ENCODE measurements at places on chromosomes 3 and 15.

GRCh38 chr3:68912376-68912775 is 20.0 kb downstream of the TAFA4 start:
- no peak for DNase-seq

GRCh38 chr3:65650247-65650646 is 388.5 kb downstream of the MAGI1 start:
- no peak for DNase-seq

DNA sequence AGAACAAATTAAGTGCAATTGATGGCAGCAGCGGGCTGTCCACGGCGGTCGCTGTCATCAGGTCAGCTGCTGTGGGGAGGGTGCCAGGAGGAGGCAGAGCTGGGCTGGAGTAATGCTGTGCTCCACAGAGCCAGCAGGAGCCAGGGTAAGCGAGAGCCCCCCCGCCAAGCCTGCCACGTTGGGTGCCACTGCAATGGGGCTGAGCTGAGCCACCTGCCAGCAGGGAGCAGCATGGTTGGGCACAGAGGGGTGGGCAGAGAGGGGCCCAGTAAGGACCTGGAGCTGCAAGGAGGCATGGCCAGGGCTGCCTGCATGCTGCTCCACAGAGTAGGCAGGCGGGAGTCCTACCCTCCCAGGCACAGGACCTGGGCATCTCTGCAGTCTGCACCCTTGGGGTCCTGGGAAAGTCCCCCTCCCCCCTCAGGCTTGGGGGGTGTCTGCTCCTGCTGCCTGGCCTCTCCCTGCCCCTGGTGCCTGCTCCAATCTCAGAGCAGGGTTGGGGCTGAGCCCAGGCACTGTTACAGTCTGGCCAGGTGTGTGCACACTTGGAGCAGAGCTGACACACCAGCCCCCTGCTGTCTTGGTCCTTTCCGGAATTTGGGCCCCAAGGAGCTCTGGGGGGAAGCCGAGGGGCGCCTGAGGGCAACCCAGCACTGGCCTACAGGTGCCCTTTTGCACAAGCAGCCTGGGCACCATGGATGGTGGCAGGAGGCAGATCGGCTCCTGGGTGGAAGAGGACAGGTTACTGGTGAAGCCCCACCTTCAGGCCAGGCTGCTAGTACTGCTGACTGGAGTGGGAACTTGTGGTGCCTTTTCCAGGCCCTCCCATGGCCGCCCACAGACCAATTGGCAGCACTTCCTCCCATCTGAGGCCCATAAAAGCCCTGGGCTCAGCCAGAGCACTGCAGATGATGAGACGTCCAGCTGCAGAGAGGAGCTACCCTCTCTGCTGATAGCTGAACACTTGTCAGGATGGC is 8.5 kb upstream of the PIAS1 start:
- DNase-seq = no peak

DNA sequence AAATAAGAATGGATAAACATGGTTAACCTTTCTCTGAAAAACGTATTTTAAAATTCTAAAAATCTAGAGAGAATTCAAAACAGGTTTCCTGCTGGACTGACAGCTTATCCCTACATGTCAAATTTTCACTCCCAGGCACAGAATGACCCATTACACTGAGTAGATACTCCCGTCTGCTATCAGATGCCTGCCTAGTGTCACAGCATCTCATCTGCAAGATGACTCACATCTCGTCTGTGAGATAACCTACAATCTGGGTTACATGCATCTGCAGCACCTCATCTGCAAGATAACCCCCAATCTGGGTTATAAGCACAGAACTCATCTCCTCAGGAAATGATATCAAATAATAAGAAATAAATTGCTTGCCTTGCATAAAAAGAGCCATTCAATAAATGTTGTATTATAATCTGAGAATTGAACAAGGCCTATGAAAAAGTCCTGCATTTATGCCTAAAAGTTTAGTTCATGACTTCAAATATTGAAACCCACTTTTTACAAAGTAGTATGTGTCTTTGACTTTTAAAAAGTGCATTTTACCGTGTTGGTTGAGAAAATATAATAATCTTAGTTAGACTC is 188.3 kb upstream of the THBS1 start:
- no peak for DNase-seq

DNA sequence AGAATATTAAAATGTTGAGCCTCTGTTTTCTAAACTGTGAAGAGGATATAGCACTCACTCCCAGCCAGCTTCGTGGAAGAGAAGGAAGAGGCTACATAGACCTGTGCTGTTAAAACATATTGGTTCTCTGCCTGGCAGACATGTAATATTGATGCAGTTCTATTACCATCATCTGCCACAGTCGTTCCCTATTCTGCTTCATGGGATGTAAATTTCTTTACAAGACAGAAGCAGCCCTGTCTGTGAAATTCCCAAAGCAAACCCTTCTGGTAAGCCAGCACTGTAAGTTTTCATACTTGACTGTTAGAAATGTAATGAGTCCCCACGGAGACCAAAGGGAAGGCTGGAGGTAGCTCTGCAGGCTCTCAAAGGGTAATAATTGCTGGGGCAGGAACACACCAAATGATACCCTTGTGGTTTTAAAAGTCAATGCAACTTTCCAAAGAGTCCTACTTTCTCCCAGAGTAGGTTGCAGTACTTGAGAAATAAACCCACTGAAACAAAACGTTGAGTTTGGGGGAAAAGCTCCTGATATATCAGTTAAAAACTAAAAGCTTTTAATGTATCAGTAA is 129.9 kb upstream of the HES1 start:
- no peak for DNase-seq

DNA sequence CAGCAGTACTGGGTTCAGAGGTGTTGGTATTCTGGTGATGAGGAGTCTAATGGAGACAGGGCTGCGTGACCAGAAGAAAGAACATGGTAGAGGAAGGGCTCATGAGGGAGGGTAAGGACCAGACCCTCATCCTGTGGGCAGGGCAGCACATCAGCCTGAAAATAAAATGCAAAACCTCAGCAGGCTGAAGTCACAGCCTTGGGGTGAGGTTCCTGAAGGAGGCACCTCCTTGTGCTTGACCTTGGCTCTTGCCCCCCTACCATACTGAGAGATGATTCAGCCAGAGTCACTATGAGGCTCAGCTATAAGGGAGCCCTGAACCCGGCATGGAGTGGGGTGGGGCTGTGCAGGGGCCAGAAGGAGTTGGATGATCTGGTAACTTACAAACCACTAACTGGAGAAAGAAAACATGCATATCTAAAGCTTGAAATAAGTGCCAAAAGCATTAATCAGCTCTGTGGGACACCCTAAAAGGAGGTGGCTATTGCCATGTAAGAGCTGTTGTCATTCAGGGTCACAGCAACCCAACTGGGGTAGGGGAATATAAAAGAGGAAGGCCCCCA is 60.2 kb downstream of the CORO2B start:
- no peak for DNase-seq

DNA sequence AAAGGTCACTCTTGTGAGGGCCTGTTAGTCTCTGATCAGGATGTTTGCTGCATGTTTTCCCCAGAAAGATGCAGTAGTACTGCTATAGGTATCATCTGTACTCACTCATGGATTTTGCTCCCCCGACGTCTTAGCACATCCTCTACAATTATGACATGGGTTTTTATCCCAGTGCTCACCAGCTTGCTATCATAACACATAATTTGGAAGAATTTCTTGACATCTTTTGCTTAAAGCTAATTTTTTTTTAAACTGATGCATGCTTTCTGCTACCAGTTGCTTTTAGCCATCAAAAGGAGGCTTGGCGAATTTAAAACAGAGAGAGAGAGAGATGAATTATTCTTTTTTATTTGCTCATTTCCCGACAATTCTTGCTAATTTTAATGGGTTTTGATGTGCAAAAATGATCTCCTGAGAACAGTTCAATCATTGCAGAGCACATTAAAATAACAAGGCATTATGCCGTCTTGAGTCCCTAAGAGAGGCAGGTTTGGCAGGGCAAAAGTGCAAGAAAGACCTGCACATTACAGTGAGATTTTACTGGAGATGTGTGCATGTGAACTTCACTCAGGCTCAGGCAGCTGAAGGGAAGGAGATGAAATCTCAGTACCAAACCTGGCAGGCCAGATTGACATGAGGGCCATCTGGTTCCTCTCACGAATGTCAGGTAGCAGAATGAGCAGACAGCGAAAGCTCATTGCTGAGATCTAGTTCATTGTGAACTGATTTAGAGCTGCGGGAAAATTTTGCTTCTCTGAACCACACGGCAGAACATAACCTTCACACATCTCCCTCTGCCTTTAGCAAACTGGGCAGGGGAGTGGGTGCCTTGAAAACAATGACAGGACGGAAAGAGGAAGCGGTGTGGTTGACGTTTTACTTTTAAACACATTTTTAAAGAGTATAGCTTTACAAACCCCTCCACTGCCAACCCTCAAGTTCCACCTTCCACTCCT is 25.9 kb upstream of the GOLGA8B start:
- no peak for DNase-seq

DNA sequence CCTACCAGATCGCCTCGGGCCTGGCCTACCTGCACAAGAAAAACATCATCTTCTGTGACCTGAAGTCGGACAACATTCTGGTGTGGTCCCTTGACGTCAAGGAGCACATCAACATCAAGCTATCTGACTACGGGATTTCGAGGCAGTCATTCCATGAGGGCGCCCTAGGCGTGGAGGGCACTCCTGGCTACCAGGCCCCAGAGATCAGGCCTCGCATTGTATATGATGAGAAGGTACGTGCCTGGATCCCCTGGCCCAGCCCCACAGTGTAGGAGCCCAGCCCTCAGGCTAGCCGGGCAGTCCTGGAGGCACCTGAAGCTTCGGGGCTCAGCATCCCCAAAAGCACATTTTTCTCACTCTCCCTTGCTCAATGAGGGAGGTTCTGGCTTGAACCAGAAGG is 135.8 kb downstream of the LRRK1 start:
- DNase-seq = no peak

DNA sequence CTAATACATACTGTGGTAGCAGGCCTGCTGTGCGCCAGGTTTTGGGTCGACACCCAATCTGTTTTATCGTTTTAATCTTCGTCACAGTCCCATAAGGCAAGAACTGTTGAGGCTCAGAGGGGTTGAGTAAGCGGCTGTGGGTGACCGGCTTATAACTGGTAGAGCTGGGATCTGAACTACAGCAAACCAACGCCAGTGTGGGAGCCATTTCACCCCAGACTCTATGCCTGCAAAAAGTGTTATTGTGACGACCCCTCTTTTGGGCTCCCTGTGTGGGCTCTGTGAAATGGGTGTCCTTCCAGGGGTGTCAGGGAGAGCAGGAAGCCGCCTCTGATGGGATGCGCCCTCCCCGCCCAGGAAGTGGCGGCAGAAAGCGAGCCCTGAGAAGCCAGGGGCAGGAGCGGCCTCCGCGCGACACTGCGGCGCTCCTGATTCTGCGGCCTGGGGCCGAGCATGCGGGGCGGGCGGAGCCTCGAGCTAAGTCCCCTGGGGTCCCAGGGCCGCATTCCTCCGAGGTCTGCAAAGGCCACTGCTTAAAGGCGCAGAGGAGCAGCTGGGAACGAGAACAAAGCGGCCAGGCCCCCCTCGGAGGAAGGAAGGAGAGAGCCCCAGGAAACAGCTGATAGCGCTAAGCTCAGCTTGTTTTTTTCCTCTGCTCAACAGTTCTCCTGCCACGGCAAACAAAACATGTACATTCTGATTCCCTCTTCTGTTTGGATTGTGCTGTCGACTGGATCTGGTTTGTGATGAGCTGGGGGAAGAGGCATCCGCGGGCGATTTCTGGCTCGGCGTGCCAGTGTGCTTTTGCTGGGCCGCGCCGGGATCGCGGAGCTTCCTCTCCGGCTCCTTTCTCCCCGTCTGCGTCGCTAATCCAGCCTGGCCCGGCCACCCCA is 33.9 kb downstream of the GRK7 start:
- peak; percentile 24 for DNase-seq

GRCh38 chr3:178255315-178255714 is 280.9 kb upstream of the KCNMB2 start:
- DNase-seq = no peak

GRCh38 chr3:43113671-43114070 is 7.8 kb upstream of the POMGNT2 start:
- DNase-seq = no peak

- no peak for DNase-seq
These were observed 22.9 kb downstream of the EXOG start for GRCh38 chr3:38519000-38519399.

DNA sequence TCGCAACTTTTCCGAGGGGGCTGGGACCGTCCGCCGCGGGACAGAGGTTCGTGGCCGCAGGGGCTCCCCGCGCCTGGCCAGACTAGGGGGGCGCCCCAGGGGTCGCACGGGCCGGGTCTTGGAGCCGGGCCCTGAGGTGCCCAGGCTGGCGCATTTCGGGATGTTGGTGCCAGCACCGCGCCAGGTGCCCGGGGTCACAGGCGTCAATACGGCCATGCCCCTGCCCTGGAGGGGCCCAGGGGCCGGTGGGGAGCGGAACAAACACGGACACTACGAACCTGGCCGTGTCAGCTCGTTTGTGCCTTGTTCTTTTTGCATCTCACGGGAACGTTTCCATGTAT is 366 bp downstream of the TM6SF1 start:
- DNase-seq = no peak

DNA sequence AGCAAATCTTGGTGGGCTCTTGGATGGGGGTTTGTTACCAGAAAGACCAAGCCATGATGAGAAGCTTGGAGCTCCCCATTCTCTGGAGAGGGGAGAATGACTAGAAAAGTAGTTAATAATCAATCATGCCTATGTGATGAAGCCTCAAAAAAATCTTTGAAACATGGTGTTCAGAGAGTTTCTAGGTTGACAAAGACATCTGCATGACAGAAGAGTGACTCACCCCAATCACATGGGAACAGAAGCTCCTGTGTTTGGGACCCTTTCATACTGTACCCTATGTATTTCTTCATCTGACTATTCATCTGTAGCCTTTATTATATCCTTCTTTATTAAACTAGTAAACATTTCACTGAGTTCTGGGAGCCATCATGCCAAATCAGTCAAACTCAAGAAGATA is 87.4 kb downstream of the BCHE start:
- DNase-seq = no peak

GRCh38 chr15:93040288-93041158 is 48.5 kb downstream of the RGMA start:
- DNase-seq = no peak

GRCh38 chr15:60381148-60381788 is 16.5 kb downstream of the ANXA2 start:
- DNase-seq = no peak

- no peak for DNase-seq
These were observed 22.0 kb downstream of the GASK1A start for GRCh38 chr3:43001094-43001553.

- DNase-seq = no peak
These were observed 310.7 kb downstream of the RORA start for GRCh38 chr15:60918234-60918959.

- no peak for DNase-seq
These were observed 175.0 kb downstream of the OPA1 start for GRCh38 chr3:193768070-193768394.

GRCh38 chr15:67839929-67840748 is at the start of gene RNU6-1:
TSS of gene RNU6-1 (minus strand) at chr15:67840045.
- peak; percentile 97 for DNase-seq

DNA sequence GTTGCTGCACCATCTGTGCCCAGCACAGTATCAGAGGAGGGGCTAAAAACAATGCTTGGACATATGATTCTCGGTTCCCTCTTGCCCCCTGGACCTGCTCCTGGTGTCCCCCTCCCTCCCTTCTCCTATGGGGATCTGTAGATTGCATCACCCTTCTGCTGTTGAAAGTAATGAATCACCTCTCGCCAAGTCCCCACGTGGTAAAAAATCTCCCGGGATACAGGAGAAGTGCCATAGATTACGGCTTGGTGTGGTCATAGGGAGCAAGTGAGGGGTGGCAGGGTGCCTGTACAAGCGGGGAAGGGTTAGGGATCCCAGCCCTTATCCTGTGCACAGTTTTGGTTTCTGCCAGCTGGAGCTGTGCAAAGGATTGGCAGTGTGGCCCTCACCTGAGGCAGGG is 37.7 kb downstream of the AMOTL2 start:
- no peak for DNase-seq

GRCh38 chr3:183906234-183906921 is 21.7 kb upstream of the PARL start:
- DNase-seq = no peak

All from CD8-positive, alpha-beta memory T cell (primary cell).